ENCODE measurements at places on chromosomes 7 and 10.

- peak; percentile 71 for DNase-seq
Measured at GRCh38 chr7:90624225-90624911, 28.2 kb downstream of the CDK14 start.

DNA sequence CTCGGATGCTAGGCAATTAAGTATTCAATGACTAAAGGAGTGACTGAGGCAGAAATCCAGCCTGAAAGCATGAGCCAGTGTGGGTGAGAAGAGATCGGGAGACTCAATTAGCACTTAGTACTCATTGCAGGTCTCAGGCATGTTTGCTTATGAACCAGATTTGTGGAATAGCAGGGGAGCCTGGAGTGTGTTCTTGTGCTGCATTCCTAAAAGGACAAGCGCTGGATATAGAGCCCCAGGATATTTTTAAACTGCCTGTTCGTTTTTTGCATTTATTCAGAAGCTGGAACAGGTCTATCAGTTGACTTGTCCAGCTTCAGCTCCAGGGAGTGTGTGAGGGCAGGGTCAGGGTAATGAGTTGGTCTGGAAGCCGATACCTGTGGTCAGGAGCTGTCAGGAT, 120.3 kb downstream of the BMPER start:
- no peak for DNase-seq

DNA sequence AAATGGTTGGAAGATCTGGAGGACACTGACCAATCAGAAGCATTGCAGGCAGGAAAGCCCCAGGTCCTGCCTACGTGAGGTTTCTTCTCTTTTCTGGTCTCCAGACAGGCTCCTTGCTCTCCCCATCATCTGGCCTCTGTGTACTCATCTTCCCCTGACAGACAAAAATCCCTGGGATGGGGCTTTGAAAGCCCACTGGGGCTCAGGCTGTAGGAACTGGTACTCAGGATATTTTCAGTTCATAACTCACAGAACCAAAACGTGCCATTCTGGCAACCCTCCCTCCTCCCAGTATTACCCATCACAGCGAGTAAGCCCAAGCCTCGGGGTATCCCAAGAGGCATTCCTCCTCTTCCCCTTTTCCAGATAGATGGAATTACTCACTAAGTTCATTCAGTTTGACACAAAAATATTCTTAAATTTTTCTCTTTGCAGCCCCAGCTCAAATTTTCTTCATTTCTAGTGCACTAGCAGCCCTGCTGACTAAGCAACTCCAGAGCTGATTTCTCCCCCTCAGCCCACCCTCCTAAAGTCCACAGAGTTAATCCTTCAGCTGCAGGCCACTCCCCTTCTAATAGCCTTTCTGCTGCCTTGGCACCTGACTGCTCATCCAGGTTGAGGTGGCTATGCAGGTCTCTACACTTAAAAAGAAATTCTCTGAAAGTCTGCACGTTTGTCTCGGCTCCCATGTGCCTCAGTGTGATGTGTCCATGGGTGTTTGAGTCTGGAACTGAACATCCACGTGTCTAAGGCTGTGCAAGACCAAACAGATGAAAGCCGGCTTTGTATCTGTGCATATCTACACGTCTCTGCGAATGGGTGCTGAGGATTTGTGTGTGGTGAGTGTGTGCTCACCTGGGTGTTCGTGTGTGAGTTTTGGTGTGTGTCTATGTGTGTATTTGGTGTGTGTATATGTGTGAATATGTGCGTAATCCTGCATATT, 331.4 kb downstream of the CCSER2 start:
- peak; percentile 56 for DNase-seq

- no peak for DNase-seq
Measured at GRCh38 chr10:76675951-76676587, 961.5 kb downstream of the KCNMA1 start.

DNA sequence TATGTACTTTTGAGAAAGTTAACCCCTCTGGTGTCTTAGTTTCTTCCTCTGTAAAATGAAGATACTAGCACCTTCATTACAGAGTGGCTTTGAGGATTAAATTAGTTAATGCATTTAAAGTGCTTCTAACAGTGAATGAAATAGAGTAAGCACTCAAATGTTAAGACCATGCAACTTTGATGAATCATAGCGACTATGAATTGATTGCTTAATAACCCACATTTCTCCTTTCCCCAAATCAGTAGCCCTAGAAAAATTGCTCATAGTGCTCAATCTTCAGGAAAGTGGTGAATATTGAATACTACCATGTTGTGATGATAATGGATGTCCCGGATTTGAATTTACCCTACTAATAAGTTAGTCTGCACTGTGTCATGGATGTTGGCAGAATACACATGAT, 48.1 kb downstream of the CD36 start:
- DNase-seq, result no peak

DNA sequence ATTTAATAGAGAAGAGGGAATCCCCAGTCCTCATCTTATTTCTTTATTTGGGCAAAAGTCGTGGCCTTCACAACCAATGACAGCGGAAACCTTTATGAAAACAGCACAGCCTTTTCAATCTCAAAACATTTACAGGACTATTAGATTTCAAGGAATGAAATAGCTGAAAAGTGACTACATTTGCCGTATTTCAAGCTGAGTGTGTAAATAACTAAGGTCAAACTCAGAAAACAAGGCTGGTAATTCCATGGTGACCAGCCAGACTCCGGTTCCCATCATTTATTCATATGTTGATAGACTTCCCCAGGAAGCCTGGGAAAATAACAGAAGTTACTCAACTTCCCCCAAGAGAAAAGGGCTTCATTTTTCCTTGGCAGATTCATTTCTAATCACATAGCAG, 457.3 kb upstream of the NFE2L3 start:
- DNase-seq, result no peak

DNA sequence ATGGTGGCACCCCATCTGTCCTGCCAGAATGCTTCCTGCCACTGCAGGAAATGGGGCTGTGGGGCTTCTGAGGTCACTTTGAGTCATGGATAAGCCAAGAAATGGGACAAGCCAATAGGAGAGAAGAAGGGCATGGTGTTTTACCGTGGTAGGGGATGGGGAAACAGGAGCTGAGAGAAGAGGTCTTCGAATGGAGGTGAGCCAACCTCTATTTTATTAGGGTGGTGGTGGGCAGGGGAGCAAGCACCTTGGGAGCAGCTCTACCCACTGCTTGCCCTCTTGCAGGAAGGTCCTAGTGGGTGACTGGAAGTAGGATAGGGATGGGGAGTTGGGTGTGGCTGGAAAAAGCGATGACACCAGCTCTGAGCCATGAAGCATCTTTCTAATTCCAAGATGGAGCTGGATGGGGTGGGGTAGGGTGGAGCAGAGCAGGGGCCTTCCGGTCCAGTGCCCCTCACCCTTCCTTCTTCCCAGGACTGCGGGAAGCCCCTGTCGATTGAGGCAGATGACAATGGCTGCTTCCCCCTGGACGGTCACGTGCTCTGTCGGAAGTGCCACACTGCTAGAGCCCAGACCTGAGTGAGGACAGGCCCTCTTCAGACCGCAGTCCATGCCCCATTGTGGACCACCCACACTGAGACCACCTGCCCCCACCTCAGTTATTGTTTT, 9.1 kb downstream of the ZYX start:
- DNase-seq, result no peak

DNA sequence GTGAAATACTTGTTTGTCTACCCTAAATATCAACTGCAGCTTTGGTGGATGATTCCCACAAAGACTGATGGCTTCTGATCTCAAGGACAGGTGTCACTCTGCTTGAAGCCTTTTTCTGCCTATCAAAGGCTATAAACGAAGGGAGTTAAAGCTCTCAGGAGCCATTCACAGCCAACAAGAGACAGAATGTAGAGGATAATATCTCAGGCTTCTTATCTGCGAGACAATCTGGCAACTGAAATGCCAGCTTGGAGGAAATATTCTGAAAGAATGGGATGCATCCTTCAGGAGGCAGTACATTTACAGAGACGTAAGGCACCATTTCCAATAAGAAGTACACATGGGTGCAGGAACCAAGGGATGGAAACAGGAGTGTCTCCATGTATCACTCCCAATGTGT, 549.4 kb downstream of the GPAM start:
- no peak for DNase-seq

- no peak for DNase-seq
Measured at GRCh38 chr7:74439541-74439940, 14.2 kb upstream of the GTF2IRD1 start.

- no peak for DNase-seq
Measured at GRCh38 chr10:30529373-30529998, 95.5 kb downstream of the MAP3K8 start.

DNA sequence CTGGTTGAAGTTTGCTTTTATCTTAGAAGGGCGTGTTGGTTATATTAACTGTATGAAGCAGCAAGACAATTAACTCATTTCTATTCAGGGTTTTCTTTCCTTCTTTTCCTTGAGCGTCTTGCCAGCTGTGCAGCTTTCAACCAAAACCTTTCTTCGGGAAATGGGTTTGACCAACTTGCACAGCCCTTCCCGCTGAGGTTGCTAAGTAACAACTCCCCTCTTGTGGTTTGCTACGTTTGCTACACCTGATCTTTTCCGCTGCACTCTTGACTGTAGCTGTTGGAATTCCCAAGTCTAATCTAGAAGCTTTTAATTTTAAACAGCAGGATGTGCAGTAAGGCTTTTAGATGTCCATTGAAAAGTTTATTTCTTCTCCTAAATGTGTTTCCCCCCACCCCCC, 116.9 kb downstream of the CDCA7L start:
- no peak for DNase-seq

- no peak for DNase-seq
Measured at GRCh38 chr10:132724446-132724845, 61.5 kb downstream of the NKX6-2 start.

GRCh38 chr10:13483073-13483472, 45.7 kb downstream of the BEND7 start:
- no peak for DNase-seq

- no peak for DNase-seq
Measured at GRCh38 chr7:49151146-49151545, 226.8 kb downstream of the CDC14C start.

DNA sequence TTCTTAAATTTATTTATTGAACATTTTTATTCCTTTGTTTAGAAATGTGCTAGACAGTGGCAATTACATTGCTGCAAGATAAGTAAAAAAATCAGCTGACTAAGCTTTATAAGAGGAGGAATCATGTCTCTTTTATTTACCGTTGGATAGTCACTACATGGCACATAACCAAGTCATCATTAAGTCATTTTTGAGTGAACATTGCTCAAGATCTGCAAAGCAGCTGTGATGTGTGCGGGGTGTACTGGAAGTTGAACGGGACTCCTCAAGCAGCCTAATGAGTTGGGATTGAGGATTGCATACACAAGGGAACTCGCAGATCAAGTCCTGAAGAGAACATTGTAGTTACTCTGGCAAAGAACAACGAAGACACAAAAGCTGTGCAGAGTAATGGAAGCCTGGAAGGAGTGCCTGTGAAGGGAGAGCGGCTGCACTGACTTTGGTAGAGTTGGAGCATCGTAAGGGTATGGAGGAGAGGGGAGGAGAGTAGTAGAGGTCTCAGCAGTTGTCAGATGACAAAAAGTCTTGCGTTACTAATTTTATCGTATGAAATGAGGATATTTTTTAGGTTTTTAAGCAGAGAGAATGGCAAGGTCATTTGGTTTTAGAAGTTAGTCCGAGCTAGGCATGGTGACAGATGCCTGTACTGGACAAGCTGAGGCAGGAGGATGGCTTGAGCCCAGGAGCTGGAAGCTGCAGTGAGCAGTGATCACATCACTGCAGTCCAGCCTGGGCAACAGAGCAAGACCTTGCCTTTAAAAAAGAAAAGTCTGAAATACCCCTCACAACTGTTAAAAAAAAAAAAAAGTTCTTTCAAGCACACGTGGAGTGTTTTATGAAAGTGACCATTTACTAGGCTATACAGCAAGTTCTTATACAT, 95.1 kb downstream of the BMPR1A start:
- DNase-seq, result no peak

- no peak for DNase-seq
Measured at GRCh38 chr7:28121496-28121895, 59.1 kb downstream of the JAZF1 start.

- DNase-seq, result no peak
Measured at GRCh38 chr10:14671386-14671831, 103.3 kb downstream of the FAM107B start.

- no peak for DNase-seq
Measured at GRCh38 chr10:72736176-72736827, 44.4 kb downstream of the MCU start.

DNA sequence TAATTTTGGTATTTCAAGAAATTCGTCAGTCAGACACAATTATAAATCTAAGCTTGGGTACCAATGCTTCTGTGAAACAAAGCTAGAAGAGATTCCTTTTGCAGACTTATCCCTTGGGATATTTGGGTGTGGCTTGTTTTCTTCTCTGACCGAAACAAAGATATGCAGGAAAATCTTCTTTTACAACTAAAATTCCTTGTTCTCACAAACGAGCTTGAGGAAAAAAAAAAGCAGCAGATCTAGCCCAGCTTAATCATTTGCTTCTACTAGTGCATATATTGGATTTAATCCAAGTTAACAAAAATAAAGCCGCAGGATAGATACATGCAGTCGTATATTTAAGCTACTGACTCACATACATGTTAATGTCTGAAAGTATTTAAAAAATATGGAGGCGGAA, 104.2 kb downstream of the PRTFDC1 start:
- DNase-seq, result no peak

DNA sequence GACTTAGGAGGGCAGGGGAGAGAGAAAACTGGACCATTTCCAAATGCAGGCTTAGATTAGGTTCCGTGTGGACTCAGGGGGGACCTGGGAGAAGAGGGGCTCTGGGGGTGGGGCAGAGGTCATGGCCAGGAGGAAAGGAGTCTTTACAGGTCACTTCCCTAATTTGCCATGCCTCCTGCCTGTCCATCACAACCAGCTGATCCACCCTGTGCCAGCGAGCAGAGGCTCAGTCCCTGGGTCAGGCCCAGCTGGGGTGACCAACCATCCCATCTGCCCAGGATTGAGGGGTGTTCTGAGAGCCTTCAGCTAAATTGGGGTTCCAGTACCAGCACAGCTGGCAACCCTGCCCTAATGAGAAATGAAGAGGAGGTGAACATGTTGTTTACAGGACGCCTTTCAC, 84.6 kb upstream of the CACUL1 start:
- DNase-seq, result no peak

GRCh38 chr10:30775779-30776591, 146.4 kb upstream of the LYZL2 start:
- no peak for DNase-seq

- DNase-seq, result no peak
Measured at GRCh38 chr7:44681645-44682044, 67.0 kb upstream of the ZMIZ2 start.

DNA sequence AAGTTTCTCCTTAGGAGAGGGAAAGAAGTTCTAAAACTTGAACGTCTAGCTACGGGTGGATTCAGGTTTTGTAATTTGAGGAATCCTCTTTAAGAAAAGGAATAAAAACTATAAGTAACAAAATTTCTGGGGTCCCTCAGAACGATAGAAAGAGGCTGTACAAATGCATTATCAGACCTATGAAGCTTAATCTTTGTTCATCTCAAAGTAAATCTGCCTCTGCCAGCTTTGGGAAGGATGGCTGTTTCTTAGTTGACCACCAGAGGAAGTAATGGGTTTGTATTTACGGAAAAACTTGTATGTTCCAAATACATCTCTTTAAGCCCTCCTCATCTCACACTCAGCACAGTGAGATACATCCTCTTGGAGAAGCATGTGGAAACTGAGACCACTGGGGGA, 864 bp downstream of the PSTK start:
- no peak for DNase-seq
